ENCODE measurements at places on chromosomes 5 and 9.

GRCh38 chr9:7212101-7212500 is 454.3 kb downstream of the KDM4C start:
- DNase-seq, result no peak

- DNase-seq, result no peak
These were observed 9.2 kb upstream of the ERAP1 start for GRCh38 chr5:96816991-96817390.

- DNase-seq, result no peak
These were observed 167.9 kb upstream of the GLRA1 start for GRCh38 chr5:152092580-152092979.

DNA sequence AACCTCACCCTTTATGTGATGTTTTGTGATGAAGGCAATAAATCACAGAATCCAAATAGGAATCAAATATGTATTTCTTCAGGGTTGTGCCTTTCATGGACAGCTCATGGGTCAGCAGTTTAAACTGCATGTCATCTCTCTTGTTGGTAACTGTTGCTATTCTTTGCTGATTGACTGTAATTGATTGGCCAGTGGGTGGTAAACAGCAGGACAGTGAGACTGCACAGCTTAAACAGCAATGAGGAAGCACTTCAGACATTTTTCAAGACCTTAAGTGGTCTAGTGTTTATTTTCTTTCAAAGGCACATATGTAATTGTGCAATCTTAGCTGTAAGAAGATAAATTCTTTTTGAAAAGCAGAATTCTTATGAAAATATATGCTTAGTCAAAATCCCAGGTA is 260.5 kb downstream of the COX7C start:
- DNase-seq, result no peak

GRCh38 chr9:89854715-89855475 is 250.1 kb downstream of the GADD45G start:
- no peak for DNase-seq

DNA sequence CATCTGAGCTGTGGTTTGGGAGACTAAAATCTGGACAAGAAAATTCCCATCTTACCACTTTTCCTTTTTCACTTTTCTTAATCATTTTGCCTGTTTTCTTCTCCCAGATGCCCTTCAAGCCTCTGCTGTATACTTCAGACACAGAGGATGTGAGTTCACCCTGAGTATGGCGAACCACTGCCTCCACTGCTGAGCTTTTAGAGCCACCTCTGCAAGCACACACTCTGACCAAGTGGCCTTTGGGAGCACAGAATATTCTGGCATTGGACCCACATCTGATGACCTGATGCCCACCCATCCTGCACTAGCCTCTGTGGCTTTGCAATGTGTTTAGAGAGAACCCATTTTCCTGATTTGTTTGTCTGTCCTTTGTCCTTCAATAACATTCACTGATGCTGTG is 32.5 kb downstream of the TERT start:
- DNase-seq, result no peak

GRCh38 chr5:3606121-3606831 is 10.6 kb downstream of the IRX1 start:
- peak; percentile 85 for DNase-seq

DNA sequence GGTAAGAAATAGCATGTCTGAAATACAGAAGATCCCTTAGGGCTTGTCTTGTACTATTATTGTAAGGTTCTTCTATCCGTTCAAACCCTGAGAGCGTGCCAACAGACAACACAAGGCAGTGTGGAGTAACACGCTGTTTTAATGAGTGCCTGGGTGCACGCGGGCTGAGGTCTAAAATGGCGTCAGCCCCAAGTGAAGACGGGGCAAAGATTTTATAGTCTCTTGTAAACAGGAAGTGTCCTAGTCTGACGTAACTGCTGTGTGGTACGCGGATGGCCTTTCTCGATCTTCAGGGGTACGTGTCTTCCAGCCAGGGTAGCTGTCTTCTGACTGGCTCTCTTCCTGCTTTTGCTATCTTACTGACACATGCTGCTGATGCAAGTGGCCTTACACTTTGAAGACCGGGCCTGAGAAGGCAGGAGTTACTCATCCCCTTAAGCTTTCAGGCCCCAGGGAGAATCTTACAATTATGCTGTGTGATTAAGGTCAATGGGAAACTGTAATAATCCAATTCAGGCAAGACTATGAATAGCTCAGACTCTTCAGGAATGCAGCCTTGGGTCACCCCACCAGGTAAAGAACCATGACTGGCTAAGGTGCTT is 1812.0 kb upstream of the CDH9 start:
- no peak for DNase-seq

- no peak for DNase-seq
These were observed 55.1 kb downstream of the ASS1 start for GRCh38 chr9:130499804-130500263.

DNA sequence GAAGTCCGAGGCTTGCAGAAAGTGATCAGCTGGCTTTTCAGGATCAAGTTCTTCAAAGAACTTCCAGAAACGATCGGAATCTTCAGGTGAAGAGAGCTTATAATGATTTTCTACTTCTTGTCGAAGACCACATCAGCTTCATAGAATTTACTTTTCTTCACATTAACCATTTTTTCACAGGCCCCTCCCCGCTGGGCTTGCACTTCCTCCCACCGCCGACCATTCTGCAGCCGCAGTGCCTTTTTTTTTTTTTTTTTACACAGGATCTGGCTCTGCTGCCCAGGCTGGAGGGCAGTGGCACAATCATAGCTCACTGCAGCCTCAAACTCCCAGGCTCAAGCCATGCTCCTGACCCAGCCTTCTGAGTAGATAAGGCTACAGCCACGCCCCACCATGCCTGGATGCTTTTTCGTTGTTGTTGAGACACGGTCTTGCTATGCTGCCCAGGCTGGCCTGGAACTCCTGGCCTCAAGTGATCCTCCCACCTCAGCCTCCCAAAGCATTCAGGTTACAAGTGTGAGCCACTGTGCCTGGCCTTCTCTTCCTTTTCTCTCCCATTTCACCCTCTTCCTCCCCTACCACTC is 15.3 kb upstream of the RNF130 start:
- no peak for DNase-seq
